ENCODE measurements at places on chromosomes 16 and 17. TPM values are rescaled to one million over a fixed set of nuclear protein-coding genes. Genes with fewer than 3 reads are reported as not detected.

The HSD11B2 gene
- 3.9 TPM for total RNA-seq

GRCh38 chr16:12611916-12612597 lies 191.6 kb downstream of the CPPED1 start:
- H3K36me3 ChIP-seq, result no peaks in the 10 kb centered on the region
- H3K4me1 ChIP-seq, result no peaks in the 10 kb centered on the region
- H3K27me3 ChIP-seq, result no peaks in the 10 kb centered on the region
- no peak overlapping the region for H3K27ac ChIP-seq
- H3K4me3 ChIP-seq, result no peak overlapping the region

GRCh38 chr17:13735861-13736260 lies 134.1 kb upstream of the HS3ST3A1 start:
- no peaks in the 10 kb centered on the region for H3K36me3 ChIP-seq
- H3K4me3 ChIP-seq, result no peak overlapping the region
- DNase-seq, result no peak
- no peak overlapping the region for H3K27ac ChIP-seq

GRCh38 chr17:65121368-65121767 lies 15.8 kb upstream of the RGS9 start:
- no peak overlapping the region for H3K27ac ChIP-seq
- H3K27me3 ChIP-seq, result no peaks in the 10 kb centered on the region
- DNase-seq, result no peak

GRCh38 chr16:78490847-78491246 lies 391.4 kb downstream of the WWOX start:
- DNase-seq, result no peak
- H3K27ac ChIP-seq, result no peak overlapping the region
- no peaks in the 10 kb centered on the region for H3K4me1 ChIP-seq

DNA sequence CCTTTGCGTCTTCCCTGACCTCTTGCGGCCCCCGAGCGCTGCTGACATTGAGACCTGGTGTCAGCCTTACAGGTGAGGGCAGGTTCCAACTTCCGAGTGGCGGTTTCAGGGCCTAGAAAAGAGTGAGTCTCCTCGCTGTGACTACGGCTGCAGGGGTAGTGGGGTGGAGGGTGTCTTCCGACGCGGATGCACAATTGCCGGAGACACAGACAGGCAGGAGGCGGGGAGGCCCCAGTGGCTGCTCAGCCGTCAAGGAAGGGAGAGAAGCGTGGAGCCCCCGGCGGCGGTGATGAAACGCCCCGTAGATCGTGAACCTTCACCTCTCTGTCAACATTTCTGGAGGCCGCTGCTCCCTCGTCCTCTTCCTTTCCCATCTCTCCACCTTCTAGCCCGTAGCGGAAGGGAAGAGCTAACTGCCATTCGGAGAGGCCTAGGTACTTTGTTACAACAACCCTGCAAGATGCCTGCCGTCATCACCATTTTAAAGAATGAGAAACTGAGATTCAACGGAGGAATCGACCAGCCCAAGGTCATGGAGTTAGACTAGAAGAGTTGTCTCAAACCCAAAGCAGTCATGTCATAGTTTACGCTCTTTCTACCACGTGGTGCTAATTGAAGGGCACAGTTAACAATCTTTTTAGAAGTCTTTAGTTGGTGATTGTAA lies 485 bp downstream of the DNAJA3 start:
- peak overlapping the region; percentile 92 for H3K4me3 ChIP-seq
- peaks cover 21% of the 10 kb centered on the region for H3K4me1 ChIP-seq
- H3K36me3 ChIP-seq, result no peaks in the 10 kb centered on the region
- DNase-seq, result no peak

The PLLP gene
- 4.7 TPM for total RNA-seq

The KRTAP16-1 gene
- not detected for total RNA-seq

DNA sequence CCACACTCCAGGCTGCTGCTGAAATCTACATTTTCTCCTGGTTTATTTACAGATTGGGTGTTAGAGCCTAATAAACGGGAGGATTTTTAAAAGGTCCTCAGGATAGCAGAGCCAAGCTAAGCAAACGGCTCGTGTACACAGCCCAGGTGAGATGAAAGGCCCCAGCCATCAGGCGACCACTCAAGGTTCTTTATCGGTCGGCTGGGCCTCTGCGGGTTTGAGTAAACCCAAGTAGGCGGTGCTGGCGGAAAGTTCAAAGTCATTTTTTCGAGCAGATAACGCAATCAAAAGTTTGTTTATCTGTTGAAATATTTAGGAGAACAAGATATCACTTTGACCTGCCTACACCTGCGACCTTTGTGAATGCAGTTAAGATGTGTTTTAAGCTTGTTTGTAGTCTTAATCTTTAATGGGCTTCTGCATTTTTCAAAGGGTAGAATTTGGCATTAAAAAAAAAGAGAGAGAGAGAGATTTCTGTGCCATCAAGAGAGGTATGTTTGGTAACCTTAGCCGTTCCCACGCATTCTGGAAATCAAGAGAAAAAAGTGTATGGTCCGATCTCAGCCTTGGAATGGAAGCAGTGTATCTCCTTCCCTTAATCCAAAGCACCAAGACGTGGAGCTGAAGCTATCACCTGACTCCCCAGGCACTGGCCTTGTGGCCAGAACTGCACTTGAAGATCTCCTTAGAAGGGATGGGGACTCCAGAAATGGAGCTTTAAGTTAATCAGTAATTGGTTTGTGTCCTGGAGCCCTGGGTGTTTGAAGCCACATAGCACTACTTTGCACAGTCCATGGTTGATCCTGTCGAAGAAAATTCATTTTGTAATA lies 301.7 kb upstream of the IRX5 start:
- H3K27me3 ChIP-seq, result no peaks in the 10 kb centered on the region
- H3K36me3 ChIP-seq, result no peaks in the 10 kb centered on the region
- no peak overlapping the region for H3K27ac ChIP-seq
- H3K4me1 ChIP-seq, result no peaks in the 10 kb centered on the region
- DNase-seq, result no peak
- no peak overlapping the region for H3K4me3 ChIP-seq

DNA sequence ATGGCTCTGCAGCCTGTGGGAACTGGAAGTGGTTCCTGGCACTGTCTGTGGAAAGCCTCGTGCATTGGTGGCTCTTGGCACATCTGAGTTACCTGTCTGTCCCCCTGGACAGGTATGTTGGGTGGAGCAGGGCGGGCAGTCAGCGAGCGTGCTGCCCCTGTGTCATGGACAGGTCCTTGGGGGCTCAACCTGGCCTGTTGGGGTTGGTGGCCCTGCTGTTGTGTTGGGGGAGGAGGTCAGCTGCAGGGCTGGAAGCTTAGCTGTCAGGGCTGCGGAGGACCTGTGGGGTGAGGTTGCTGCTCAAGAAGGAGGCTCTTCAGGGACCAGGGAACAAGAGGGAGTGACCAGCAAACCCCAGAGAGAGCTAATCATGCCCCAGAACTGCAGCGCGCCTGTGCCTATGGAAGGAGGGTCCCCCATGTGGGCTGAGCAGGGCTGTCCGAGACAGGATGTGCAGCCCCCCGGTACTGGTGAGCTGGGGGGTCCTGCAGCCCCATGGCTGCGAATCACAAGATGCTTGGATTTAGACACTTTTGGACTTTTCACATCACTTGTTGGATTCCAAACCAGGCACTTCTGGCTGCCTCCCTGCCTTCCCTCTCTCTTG lies 7.2 kb downstream of the NKD1 start:
- DNase-seq, result no peak
- no peaks in the 10 kb centered on the region for H3K27me3 ChIP-seq
- no peaks in the 10 kb centered on the region for H3K36me3 ChIP-seq
- H3K27ac ChIP-seq, result peak overlapping the region; percentile 28

The PRAC2 gene
- total RNA-seq, result not detected

The VPS25 gene
- total RNA-seq, result 27.1 TPM

- H3K4me3 ChIP-seq, result no peak overlapping the region
- no peaks in the 10 kb centered on the region for H3K27me3 ChIP-seq
- H3K27ac ChIP-seq, result no peak overlapping the region
- no peak for DNase-seq
- no peaks in the 10 kb centered on the region for H3K4me1 ChIP-seq
Measured at GRCh38 chr17:78475211-78475610, 96.8 kb downstream of the PGS1 start.

DNA sequence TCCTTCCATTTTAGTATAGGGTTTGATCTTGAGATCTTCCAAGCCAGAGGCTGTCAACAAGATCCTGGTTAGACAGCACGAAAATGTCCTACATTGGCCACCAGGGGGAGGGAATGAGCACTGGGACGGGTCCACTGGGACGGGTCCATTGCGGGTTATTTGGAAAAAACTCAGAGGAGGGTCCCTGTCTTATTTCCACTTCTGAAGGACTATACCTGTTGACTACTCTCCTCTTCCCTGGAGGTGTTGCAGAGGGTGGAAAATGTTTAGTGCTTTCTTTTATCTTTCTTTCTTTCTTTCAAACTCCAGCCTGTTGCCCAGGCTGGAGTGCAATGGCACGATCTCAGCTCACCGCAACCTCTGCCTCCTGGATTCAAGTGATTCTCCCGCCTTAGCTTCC lies 2.5 kb downstream of the TTLL6 start:
- no peak overlapping the region for H3K27ac ChIP-seq
- H3K4me3 ChIP-seq, result no peak overlapping the region
- no peak for DNase-seq
- H3K27me3 ChIP-seq, result peaks cover 27% of the 10 kb centered on the region
- H3K4me1 ChIP-seq, result peaks cover 15% of the 10 kb centered on the region

GRCh38 chr17:47276444-47276843 lies 22.8 kb downstream of the ITGB3 start:
- no peak overlapping the region for H3K4me3 ChIP-seq
- H3K27me3 ChIP-seq, result no peaks in the 10 kb centered on the region
- H3K36me3 ChIP-seq, result no peaks in the 10 kb centered on the region
- DNase-seq, result no peak

GRCh38 chr16:50459496-50460080 lies 88.6 kb upstream of the NKD1 start:
- DNase-seq, result peak; percentile 27
- no peak overlapping the region for H3K4me3 ChIP-seq
- H3K27ac ChIP-seq, result no peak overlapping the region
- no peaks in the 10 kb centered on the region for H3K4me1 ChIP-seq
- H3K36me3 ChIP-seq, result no peaks in the 10 kb centered on the region

GRCh38 chr17:12459736-12460135 lies 206.0 kb upstream of the MYOCD start:
- H3K27ac ChIP-seq, result peak overlapping the region; percentile 71
- no peaks in the 10 kb centered on the region for H3K27me3 ChIP-seq
- H3K36me3 ChIP-seq, result no peaks in the 10 kb centered on the region
- H3K4me3 ChIP-seq, result no peak overlapping the region

DNA sequence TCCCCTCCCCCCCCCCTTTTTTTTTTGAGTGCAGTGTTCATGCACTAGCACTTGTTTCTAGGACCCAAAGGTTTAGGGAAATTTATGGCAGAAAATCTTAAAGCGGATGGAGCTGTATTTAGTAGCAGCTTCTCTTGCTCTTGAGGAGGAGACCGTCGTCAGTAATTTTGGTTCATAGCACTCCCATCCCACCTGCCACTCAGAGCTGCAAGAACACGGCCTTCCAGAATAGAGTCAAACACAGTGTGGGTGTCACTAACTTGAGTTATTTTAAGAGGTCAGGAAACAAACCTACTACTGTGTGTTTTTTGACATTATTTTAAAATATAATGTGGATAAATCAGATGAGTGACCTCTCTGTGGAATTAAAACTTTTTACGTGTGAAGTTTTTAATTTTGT lies 37.3 kb downstream of the SEC14L1 start:
- peaks cover 11% of the 10 kb centered on the region for H3K36me3 ChIP-seq
- no peak overlapping the region for H3K27ac ChIP-seq
- DNase-seq, result no peak
- H3K4me3 ChIP-seq, result no peak overlapping the region
- H3K4me1 ChIP-seq, result no peaks in the 10 kb centered on the region

DNA sequence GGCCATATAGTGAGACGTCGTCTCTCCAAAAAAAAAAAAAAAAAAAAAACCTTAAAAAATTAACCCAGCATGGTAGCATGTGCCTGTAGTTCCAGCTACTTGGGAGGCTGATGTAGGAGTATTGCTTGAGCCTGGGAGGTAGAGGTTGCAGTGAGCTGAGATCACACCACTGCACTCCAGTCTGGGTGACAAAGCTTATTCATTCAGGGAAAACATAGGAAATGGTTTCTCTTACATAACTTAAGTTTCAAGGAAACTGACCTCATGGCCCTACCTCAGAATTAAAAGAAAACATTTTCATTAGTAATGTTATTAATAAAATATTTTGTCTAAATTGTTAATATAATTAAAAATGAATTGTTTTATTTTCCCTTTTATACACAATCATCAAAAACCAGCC lies 31.4 kb downstream of the COG1 start:
- no peak for DNase-seq
- H3K4me3 ChIP-seq, result no peak overlapping the region
- peaks cover 31% of the 10 kb centered on the region for H3K4me1 ChIP-seq
